ENCODE measurements at places on chromosomes 3 and 15.

GRCh38 chr3:156615592-156616173, 58.7 kb upstream of the TIPARP start:
- peak; percentile 11 for DNase-seq

DNA sequence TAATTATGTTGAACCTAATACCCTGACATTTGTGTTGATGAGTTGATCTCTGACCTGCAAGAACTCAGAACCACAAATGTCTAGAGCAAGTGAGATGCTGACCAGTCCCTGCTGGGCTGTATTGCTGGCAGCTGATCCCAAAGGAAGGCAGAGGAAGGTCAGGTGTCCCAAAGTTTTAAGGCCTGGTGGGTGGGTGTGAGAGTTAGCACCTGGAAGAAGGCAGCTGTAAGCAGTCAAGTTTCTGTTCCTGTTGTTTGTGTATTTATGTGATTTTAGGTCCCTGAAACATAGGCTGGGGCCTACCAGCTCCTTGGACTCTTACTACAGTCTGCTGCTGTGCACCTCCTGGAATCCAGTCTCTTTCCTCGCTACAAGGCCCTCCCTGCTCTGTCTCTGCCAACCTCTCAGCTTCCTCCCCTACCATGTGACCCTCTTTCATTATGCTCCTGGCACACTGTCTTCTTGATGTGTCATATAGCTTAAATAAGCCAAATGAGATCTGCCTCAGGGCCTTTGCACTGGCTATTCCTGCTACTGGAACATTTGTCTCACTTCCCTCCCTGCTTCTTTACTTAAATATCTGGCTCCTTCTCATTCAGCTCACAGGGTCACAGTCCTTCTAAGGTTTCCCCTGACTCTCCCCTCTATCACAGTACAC, 31.0 kb upstream of the ATOSA start:
- peak; percentile 17 for DNase-seq

- DNase-seq, result no peak
Observed at GRCh38 chr3:31876331-31876730, 104.7 kb downstream of the OSBPL10 start.

GRCh38 chr3:132723024-132723950, 1.1 kb upstream of the NPHP3 start:
- no peak for DNase-seq

DNA sequence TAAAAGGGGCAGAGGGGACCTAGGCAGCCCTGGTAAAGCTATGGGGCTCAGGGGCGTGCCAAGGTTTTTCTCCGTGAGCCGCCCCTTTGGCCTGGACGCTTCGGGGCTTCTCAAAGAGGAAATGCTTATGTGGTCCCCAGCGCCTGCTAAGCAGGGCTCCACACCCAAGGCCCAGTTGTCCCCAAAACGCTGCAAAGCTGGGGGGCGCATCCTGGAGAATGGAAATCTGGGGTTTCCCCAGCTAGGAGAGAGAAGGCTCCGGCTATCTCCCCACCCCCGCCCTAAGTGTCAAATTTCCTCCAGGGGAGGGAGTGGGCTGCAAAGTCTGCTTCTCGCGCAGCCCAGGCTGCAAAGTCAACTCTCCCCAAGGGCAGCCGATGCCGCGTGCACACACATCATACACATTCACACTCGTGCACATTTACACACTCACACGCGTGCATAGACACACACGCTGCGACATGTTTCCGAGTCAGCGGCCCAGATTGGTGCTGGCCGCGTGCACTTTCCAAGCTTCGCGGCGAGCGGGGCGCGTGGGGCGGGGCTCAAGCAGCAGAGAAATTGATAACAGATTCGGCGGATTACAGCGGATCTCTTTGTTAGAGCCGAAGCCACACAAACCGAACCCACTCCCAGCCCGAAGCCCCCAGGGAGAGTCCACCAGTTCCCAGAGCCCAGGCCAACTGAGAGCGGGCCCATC, 4.5 kb downstream of the WNT5A start:
- no peak for DNase-seq

Measured in NCI-H69 (cell line).